ENCODE measurements at places on chromosomes 5 and 9. TPM values are rescaled to one million over a fixed set of nuclear protein-coding genes. Genes with fewer than 3 reads are reported as not detected.
A peak's percentile ranks its signal among the peaks of the same experiment; 100 is the strongest.

DNA sequence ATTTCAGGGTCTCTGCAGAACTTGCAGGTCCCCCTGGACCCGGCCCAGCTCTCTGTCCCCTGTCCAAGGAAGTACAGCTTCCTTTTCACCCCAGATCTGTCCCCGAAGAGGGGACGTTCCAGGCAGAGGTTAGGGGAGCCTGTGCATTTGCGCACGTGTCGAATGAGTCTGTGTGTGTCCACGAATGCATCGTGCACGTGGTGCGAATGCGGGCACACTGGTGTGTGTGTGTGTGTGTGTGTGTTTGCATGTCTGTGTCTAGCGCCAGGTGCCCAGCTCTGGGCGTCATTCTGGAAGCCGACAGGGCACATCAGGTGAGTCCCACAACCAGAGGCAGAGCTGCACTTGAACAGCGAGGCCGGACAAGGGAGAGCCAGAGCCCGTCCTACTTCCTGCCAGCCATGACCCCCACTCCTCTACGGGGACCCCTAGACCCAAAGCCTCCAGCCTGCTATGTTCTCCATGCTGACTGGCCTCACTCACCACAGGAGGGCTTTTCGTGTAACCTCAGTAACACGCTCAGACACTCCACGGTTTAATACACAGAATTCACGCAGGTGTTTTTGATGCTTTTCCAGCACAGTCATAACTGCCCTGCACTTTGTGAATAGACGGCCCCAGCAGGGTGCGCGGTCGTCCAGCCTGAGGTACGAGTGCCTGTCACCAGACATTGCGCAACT is 41.3 kb upstream of the CACNA1B start:
- H3K36me3 ChIP-seq, result peaks cover 75% of the 10 kb centered on the region
- no peak overlapping the region for H3K27ac ChIP-seq
- no peaks in the 10 kb centered on the region for H3K27me3 ChIP-seq
- H3K4me3 ChIP-seq, result no peak overlapping the region
- DNase-seq, result no peak
- no peaks in the 10 kb centered on the region for H3K4me1 ChIP-seq

Gene ARHGEF37
- 53.0 TPM for total RNA-seq

Gene COL27A1
- total RNA-seq, result 55.8 TPM

Gene SV2C
- 1.5 TPM for total RNA-seq

Gene GPR150
- total RNA-seq, result 0.44 TPM

DNA sequence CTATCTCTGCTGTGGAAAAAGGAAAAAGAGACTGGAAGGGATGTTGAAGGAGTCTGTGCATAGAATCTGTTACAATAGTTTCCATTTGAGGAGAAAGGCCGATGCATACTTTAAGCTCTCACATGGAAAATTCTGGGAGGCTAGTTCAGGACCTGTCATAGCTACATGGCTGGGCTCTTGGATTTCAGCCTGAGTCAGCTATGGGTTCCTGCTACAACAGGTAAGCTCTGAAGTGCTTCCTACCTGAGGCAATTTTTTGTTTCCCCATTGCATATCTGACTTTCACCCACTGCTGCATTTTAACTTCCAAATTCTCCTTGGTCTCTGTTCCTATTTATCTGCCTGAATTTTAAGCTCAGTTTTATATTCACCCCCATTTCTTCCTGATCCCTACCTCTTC is 310.7 kb downstream of the RAB3C start:
- no peaks in the 10 kb centered on the region for H3K27me3 ChIP-seq
- no peak overlapping the region for H3K27ac ChIP-seq
- H3K4me3 ChIP-seq, result no peak overlapping the region
- DNase-seq, result no peak

- no peaks in the 10 kb centered on the region for H3K36me3 ChIP-seq
- no peak overlapping the region for H3K27ac ChIP-seq
- H3K4me3 ChIP-seq, result no peak overlapping the region
- H3K4me1 ChIP-seq, result peaks cover 32% of the 10 kb centered on the region
Observed at GRCh38 chr9:115596746-115597080, 478.8 kb upstream of the TNC start.

DNA sequence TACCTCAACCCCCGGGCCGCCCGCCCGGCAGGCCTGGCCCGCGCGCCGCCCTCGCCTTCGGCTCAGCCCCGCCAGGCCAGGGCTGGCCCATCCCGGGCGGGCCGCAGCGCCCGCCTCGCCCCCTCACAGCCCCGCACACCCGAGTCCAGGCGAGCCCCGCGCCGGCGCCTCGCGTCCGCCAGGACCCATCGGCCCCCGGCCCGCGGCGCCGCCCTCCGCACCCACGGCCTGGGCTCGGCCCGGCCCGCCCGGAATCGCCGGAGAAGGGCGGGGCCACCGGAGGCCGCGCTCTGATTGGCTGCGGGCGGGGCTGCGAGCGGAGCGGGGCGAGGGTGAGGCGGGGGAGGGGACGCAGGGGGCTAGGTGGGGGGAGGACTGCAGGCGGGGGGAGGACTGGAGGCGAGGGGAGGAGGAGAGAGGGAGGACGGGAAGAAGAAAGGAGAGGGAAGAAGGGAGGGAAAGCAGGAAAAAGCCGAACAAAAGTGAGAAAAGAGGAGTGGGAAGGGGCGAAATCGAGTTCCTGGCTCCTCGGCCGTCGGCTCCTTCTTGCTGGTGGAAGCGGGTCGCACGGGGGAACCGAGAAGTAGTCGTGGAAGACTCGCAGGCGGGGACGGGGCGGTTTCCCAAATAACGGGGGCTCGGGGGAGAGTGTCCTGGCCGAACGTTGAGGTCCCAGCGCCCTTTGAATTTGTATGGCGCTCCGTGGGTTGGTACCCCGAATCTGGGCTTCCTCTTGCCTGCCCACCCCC is 472 bp upstream of the UBTD2 start:
- peaks cover 15% of the 10 kb centered on the region for H3K4me1 ChIP-seq
- H3K4me3 ChIP-seq, result peak overlapping the region; percentile 76
- peak; percentile 68 for DNase-seq
- peak overlapping the region; percentile 96 for H3K27ac ChIP-seq
- no peaks in the 10 kb centered on the region for H3K27me3 ChIP-seq
- H3K36me3 ChIP-seq, result no peaks in the 10 kb centered on the region

DNA sequence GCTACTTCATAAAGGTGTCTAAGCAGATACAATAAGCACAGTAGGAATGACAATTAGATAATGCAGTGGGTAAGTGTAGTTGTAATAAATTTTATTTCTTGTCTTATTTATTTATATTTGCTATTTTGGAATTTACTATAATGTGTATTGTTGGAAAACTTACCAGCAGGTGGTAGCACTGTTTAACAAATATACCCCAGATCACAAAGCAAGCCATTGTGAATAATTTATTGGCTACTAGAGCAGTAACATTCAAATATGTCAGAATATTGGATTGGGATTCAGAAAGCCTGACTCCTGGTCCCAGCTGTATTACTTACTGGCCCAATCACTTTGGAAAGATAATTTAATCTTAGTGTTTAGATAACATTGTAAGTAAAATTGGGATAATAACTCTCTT is 78.0 kb downstream of the ISOC1 start:
- H3K36me3 ChIP-seq, result no peaks in the 10 kb centered on the region
- no peak overlapping the region for H3K4me3 ChIP-seq
- H3K27ac ChIP-seq, result no peak overlapping the region
- no peak for DNase-seq
- H3K27me3 ChIP-seq, result no peaks in the 10 kb centered on the region

DNA sequence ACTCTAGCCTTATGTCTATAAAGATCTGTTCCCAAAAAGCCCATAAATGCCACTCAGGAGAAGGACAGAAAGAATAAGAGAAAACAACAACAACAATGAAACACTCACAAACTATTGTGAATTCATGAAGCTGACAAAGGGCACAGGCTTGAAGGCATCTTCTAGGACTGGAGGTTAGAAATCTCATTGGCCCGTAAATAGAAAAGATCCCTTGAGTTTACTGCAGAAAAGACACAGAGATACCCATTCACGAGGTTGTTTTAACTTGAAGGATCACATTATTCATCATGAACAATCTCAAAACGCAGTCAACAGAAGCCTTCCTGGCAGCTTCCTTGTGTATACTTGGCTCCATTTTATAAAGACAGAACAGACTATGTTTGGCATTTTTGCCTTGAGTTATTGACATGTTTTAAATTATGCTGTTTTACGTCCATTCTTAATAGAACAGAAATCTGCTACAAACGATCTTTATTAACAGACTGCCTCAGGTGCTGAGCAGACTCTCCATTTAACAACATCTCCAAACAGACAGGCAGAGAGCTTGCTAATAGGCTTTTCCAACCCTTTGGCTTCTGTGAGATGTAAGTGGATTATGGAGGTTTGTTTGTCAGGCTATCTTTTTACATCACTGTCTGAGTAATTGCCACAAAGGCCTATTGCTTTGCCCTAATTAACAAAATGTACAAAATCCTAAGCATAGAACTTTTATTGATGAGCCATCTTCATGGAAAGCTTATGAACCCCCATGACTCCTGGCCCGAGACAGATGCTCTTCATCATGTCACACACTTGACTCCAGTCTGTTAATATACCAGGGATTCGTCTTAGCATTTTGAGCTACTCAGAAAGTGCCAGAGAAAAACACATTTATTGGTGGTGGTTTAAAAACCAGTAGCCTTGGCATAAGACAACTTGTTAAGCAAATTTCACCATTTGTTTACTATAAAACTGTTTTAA is 735.3 kb upstream of the ZNF608 start:
- no peaks in the 10 kb centered on the region for H3K36me3 ChIP-seq
- no peaks in the 10 kb centered on the region for H3K27me3 ChIP-seq
- no peak for DNase-seq
- no peak overlapping the region for H3K27ac ChIP-seq
- no peaks in the 10 kb centered on the region for H3K4me1 ChIP-seq
- H3K4me3 ChIP-seq, result no peak overlapping the region

Measured in tibial nerve (tissue), 4 donors.